HuH-7 (cell line): ENCODE measurements at places on chromosomes 3 and 15.

GRCh38 chr3:127915937-127916493, 983 bp downstream of the KBTBD12 start:
- no peak for DNase-seq

GRCh38 chr3:133413161-133414020, 13.5 kb downstream of the BFSP2 start:
- peak; percentile 49 for DNase-seq

GRCh38 chr3:48997714-48998637, 7.9 kb downstream of the P4HTM start:
- DNase-seq = no peak

DNA sequence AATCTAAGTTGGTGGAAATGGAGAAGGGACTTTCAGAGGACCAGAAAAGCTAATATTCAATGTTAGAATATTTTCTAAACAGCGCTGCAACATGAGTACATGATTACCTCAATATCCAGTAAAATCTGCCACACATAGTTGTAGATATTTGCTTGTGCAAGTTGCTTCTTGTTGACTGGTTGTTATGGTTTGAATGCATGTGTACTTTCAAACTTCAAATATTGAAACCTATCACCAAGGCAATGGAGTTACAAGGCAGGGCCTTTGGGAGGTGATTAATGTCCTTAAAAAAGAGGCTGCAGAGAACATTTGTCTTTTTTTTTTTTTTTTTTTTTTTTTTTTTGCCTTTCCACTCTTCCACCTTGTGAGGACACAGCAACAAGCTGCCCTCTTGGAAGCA, 49.9 kb downstream of the TMCO5A start:
- no peak for DNase-seq

DNA sequence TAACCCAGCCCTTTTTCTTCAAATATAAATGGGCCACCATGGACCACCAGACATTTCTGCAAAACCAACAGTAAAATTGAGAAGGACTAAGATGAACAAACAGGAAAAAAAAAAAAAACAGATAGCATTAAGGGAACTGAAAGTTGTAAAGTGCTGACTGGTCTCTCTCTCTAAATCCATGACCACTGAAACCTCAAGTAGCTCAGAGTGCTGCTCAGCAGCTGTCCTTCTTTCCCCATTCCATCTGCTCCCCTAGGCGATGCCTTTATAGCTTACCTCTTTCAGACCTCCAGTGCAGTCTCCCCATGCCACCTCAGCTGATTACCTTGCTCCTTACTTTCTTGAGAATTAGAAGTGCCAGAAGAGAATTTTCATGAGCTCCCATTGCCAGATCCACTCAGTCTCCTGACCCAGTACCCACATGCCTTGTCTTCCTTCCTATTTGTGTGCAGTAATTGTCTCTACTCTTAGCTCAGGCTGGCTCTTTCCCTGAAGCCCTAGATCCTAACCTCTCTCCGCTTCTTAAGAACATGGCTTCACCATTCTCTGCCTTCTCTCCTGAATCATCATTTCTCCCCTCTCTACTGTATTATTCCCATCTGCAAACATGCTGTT, 23.9 kb upstream of the XIRP1 start:
- no peak for DNase-seq

DNA sequence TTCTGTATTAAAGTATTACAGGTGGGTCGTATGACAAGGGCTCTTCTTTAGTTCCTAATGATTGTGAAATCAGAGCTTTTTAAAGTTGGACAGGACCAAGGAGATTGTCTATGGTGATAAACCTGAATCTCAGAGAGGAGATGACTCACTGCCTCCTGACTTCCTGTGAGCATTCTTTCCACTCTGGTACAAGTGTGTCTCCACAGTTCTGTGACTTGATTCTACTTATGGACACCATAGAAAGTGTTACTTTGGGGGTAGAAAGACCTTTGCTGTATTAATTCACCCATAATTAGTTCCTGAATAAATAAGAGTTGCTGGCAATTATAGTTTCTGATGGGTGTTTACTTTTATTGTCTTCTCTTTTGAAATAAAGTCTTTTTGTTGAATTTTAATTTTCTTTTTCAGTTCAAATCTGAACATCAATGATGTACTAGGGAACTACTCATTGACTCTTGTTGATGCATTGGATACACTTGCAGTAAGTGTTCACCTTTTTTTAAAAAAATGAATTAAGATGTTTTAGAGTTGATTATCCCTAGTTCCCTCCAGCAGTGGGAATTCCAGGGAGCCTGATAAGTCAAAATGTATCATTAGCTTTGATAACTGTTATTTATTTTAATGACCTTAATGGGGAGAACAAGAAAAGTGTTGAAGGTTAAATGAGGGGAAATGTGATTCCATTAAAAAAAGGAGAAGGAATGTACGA, 7.4 kb downstream of the EDEM1 start:
- no peak for DNase-seq

GRCh38 chr15:64755427-64755940, 19.9 kb downstream of the RBPMS2 start:
- DNase-seq = no peak

DNA sequence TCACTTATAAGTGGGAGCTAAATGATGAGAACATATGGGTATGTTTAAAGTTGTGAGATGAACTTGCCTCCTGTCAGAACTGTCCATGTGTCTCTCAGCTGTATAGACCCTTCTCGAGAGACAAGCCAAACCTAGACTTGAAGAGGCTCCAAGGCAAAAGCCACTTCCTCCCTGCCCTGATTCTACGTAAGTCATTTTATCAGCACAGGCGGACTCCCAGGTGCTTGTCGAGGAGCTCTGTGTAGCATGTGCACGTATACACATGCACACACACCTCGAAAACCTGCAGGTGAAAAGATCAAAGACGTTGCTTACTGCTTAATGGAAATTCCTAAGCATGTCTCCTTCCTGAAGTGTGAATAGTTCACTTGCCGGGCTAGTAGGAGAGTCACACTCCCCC, 5.6 kb upstream of the CLEC3B start:
- no peak for DNase-seq

- DNase-seq = no peak
These were observed 43.8 kb downstream of the PLCL2 start for GRCh38 chr3:16928386-16929132.

DNA sequence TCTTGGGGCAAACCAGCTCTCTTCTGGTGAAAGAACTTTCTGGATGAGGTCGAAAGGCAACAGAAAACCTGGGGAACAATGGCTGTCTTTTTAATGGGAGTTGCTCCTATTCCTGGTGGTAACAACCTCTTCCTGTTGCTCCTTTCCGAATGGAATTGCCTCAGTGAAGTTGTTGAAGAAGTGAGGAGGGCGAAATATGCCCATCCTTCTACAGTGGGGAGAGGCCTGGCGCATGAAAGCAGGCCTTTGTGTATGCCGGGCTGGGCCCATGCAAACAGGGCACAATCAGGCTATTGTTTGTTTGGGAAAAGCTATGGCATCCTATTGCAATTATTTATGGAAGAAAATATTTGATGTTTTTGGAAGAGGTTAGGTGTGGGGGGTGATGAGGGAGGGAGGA, 166.9 kb downstream of the IGF1R start:
- DNase-seq = no peak

GRCh38 chr3:32403663-32404062, 12.0 kb downstream of the CMTM7 start:
- DNase-seq = no peak

DNA sequence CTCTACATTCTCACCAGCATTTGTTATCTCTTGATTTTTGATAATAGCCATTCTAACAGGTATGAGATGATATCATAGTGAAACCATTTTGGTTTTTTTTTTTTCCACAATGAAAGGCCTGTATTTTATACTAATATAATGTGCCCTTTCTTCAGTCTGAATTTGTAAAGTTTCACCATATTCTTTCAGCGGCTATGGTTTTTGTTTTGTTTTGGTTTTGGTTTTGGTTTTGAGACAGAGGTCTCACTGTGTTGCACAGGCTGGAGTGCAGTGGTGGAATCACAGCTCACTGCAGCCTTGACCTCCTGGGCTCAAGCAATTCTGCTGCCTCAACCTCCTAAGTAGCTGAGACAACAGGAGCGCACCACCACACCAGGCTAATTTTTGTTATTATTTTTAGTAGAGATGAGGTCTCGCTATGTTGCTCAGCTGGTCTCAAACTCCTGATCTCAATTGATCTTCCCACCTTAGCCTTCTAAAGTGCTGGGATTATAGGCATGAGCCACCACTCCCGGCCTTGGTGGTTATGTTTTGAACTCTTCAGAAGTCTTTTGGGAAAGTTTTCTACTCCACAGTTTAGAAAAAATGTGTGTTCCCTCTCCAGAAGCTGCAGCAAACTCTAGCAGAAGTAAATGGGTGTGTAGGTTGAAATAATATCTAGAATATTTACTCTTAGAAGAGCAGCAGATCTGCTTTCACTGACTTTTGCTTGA, 110.2 kb upstream of the UMPS start:
- DNase-seq = no peak

DNA sequence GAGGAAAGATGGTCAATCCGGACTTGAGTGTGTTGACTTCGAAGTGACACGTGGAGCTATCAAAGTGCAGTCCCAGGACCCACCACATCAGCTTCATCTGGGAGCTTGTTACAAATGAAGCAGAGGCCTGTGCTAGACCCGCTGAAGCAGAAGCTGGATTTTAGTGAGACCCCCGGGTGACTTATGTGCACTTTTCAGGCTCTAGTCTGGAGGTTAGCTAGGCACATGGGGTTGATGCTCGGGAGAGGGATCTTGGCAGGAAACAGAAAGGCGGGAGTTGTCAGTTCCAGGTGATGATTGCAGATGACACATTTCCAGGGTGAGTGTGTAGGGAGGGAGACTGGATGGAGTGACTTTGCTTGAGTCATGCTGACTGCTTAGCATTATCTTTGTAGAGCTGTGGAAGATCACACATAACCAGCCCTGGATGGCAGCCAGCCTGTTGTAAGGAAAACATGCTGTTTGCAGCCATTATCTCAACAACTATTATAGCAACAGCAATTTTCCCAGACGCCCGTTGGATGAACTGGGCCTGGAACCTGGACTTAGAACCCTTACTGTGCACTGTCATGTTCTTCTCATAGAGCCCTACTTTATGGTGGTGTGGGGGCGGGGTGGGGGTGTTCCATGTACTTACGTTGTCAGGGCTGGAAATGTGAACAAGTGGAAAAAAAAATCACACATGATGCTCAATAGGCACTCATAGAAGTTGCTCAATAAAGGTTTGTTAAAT, 122.4 kb downstream of the THSD4 start:
- DNase-seq = no peak

- no peak for DNase-seq
These were observed 44.4 kb downstream of the BTD start for GRCh38 chr3:15645740-15646501.

DNA sequence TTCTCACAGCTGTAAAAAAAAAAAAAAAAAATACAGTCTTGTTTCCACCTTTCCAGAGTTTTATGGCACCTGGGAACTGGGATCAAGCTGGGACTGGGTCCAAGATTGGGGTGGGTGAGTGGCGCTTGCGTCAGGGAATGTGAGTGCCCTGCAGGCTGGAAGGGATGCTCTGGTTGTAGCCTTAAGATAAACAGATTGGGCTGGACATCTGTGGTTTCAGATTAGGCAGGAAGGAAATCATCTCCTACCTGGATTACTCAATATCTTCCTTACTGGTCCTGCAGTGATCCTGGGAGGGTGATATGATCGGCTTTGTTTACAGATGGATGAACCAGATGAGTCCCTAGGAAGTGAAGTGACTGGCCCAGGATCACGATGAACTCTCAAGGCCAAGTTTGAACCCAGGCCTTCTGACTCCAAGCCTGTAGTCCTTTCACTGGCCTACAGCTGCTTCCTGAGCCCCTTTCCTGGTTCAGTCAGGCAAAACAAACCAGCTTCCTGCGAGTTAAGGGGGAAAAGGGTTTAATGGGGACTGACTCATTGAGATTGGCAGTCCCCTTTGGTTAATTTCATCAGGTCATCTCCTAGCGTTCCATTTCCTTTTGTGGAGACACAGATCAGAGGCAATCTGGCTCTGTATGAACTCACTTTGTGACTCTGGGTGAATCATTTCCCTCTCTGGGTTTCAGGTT, 179.8 kb downstream of the THSD4 start:
- no peak for DNase-seq

DNA sequence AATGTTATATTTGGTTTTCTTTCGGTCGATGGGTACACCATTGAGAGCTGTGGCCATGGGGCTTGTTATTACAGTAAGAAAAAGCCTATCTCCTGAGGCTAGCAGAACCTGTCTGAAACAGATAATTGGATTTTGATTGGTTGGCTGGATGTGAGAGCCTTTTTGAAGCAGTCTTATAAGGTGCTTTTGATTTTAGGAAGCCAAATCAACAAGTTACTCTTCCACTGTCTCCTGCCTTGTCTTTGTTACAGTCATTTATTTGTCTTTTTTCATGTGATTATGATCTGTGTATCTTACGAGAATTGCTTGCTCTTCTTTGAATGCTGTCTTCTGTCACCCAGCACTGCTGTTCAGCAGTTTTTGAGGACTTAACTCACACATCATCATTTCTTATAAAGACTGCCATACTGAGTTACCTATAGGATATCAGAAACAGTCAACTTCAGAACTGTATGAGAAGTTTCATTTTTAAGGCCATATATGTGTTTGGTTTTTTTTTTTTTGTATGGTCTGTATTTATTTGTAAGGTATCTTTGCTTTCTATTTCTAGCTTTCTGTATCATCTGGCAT, 51.1 kb downstream of the MEF2A start:
- no peak for DNase-seq

DNA sequence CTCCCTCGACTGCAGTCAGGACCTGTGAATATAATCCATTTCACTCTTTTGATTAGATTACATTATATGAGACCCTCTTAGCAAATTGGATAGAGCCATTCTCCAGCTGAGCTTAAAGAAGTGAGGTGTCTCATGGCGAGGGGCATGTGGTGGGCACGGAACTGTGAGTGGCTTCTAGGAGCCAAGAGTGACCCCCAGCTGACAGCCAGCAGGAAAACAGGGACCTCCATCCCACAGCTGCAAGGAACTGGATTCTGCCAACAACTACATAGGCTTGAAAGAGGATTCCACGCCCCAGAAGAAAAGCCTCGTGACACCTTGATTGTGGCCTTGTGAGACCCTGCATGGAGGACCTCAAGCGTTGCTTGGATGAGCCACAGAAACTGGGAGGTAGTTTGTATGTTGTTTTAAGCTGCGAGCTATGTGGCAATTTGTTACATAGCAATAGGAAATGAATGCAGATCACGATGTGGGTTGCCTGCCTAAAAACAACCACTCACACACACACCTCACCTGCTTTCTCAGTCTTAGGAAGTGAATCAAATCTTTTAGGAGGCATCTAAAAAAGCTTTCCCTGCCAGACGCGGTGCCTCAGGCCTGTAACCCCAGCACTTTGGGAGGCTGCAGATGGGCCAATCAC, 84.2 kb upstream of the BHLHE40 start:
- no peak for DNase-seq
